ENCODE measurements at places on chromosomes 4 and X.

DNA sequence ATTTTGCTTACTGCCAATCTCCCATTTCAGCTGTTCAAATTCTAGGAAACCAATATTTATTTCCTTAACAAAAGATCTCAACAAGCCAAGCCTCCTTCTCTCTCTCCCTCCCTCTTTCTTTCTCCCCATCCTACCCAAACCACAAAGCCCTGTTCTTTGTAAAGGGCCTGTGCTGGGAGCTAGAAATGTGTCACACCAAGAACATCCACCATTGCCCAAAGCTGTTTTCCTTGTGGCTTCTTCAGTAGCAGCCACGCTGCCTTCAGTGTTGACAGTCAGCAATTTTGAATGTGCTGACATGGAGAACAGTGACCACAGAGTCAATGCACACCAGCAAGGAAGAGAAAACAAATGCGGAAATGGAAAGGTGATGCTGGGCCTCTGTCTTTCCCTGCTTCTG, 203.0 kb downstream of the MAML3 start:
- DNase-seq: peak; percentile 92

DNA sequence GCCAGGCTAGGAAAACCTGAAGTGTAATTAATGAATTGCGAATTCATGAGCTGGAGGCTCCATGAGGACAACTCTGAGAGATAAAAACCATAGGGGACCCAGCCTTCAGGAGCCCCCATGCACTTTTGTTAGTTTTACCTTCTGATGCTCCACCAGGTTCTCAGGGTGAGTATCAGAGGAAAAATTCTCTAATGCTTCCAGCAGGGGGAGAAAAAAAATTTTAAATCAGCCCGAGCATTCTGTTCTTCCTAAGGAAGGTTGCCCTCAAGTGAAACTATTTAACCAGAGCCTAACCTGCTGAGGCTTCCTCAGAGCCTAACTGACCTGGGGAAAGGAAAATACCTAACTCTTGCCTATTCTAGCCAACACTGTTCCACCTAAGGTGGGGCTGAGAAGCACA, 552.6 kb downstream of the PPARGC1A start:
- no peak for DNase-seq

DNA sequence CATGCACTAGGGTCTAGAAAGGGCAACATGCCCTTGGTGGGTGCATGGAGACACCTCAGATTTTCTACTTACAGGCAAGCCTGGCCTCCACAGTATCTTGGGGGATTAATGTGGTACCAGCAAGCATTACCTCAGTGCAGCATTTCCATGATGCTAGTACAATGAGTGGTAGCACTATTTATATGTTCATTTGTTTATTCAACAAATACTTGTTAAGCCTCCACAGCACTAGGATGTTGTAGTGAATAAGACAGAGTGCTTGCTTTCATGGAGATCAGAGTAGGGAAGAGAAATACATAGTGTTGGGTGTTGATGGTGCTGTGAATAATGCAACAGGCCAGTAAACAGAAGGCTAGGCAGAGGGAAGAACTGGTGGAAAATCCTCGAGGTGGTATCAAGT, 133.4 kb downstream of the KLHL8 start:
- DNase-seq: no peak

DNA sequence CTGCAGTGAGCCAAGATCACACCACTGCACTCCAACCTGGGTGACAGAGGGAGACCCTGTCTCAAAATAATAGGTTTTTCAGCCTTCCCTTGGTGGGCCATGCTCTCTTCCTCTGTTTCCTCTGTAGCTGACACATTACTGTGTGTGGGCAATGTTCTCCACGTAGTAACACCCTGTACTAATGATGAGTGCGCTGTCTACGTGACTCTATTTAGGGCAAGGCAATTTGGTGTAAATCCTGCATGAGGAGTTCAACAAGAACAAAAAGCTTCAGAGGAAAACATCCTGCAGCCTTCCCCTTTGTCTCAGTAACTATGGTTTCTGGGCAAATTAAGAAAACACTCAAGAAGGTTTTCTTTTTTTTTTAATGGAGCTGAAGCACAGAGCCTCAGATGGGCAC, 24.4 kb upstream of the JAKMIP1 start:
- no peak for DNase-seq
